ENCODE measurements at places on chromosomes 3 and 15.

DNA sequence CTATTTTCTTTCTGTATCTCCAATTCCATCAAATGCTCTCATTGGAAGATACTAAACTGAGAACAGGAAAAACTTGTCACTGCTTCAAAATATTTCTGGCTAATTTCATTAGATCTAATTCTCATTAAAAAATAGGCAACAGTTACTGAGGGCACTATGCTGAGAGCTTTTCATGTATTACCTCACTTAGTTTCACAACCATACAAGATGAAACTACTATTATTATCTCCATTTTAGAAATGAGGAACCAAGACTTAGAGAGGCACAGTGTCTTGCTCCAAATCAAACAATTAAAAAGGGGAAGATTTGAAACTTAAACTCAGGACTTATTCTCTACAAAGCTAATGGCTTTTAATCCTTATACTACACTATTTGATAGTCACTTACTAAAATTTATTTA lies 7.2 kb upstream of the OTOL1 start:
- no peak for DNase-seq

DNA sequence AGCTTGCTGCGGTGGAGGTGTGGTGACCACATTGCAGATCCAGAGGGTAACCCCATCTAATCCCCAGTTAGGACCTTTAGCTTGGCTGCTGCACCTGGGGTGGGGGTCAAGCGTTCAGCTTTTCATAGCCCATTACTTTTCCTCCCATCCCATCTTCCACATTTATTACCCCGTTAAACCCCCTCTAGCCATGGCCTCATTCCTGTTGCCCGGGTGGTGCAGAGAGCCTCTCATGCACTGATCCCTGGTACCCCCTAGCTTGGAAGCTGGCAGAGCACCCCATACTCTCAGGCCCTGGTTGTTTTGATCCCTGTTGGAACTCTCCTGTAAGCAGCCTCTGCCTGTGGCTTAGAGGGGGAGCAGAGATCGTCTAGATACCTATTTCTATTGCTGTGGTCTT lies 20.8 kb downstream of the CDAN1 start:
- no peak for DNase-seq

GRCh38 chr3:173396191-173397041 lies 1.1 kb upstream of the NLGN1 start:
- DNase-seq = peak; percentile 91

DNA sequence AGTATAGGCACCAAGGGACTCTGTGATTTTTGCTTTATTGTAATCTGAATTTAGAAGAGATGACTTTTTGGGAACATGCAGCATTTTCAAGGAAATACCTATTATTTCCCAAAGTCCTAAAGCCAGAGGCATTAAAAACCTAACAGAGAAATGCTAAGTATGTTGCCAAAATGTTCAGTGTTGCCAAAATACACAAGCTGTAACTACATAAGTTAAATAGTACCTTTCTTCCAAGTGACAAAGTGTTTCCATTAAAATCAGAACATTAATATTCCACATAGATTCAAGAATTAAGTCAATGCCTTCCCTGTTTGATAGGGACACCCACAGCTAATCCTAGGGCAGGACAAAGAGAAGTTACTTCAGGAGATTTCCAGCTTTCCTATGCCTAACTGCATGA lies 42.0 kb downstream of the MKRN2 start:
- no peak for DNase-seq

GRCh38 chr15:29302871-29303270 lies 33.2 kb upstream of the NSMCE3 start:
- no peak for DNase-seq

DNA sequence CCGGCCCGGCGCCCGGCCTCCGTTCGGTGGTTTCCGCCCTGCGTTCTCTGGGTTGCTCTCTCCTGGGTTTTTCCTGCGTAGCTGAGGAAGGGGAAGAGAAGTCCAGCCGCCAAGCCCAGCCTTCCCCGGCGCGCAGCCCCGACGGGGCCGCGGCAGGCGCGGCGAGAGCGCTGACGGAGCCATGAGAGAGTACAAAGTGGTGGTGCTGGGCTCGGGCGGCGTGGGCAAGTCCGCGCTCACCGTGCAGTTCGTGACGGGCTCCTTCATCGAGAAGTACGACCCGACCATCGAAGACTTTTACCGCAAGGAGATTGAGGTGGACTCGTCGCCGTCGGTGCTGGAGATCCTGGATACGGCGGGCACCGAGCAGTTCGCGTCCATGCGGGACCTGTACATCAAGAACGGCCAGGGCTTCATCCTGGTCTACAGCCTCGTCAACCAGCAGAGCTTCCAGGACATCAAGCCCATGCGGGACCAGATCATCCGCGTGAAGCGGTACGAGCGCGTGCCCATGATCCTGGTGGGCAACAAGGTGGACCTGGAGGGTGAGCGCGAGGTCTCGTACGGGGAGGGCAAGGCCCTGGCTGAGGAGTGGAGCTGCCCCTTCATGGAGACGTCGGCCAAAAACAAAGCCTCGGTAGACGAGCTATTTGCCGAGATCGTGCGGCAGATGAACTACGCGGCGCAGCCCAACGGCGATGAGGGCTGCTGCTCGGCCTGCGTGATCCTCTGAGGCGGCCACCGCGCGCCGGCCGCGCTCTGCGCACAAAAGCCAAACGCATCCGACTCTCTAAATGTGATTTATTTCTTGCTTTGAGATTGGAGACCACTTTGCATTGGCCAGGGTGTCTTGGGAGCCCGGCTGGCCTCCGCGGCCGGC lies 727 bp downstream of the RAP2B start:
- peak; percentile 19 for DNase-seq

GRCh38 chr3:193711523-193711963 lies 118.5 kb downstream of the OPA1 start:
- DNase-seq = peak; percentile 34

- DNase-seq = no peak
Observed at GRCh38 chr3:108406661-108407206, 103.7 kb downstream of the MYH15 start.

- DNase-seq = no peak
Observed at GRCh38 chr3:171315101-171315500, 145.1 kb downstream of the TNIK start.

DNA sequence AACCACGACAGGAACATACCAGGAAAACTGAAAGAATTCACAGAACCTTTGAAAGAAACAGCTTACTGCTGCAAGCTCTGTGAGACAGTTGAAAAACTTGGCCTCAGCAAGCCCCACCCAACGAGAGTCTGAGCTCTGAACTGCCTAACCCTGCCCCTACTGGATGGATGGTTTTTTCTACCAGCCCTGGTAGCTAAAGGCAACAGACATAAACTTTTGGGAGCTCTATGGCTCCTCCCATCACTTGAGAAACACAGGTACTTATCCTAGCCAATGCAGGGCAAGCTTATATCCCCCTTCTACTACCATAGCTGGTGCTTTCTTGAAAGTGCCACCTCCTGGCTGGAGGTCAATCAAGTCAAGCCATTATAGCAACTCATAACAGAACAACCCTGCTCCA lies 471.8 kb downstream of the GRM7 start:
- no peak for DNase-seq

DNA sequence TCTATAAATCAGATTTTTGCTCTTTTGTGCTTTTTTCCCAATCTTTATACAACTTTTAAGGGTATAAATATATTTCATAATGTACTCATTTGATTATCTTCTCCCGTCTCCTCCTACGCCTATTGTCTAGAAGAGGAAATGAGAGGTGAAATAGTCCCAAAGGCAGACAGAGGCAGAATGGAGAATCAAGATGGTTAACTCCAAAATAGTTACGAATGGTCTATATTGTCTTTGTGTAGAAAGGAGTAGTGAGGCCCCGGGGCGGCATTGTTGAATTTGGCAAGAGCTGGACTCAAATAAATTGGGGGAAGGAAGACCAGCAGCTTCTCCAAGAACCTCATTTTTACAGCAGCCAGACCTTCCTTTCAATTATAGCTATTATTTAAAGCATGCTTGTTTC lies 23.9 kb downstream of the ITPR1 start:
- DNase-seq = no peak

DNA sequence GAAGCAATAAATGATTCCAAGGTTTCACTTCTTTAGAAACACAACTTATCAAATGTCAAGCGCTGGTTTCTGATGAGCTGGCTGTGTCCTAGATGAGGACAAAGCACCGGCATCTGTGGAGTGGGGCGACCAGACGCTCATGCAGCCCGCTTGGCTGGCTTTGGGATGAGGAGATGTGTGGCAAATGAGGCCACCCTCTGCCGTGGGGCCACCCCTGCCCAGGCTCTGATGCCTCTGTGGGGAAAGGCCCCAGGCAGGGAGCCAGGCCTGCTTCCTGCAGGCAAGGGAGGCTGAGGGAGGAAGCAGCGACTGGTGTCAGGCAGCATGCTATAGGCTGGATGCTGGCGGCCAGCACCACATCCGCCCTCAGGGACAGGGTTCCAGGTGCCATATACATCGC lies 102.9 kb downstream of the HERC2 start:
- no peak for DNase-seq

GRCh38 chr3:111924283-111924682 lies 54.5 kb upstream of the ABHD10 start:
- peak; percentile 25 for DNase-seq

DNA sequence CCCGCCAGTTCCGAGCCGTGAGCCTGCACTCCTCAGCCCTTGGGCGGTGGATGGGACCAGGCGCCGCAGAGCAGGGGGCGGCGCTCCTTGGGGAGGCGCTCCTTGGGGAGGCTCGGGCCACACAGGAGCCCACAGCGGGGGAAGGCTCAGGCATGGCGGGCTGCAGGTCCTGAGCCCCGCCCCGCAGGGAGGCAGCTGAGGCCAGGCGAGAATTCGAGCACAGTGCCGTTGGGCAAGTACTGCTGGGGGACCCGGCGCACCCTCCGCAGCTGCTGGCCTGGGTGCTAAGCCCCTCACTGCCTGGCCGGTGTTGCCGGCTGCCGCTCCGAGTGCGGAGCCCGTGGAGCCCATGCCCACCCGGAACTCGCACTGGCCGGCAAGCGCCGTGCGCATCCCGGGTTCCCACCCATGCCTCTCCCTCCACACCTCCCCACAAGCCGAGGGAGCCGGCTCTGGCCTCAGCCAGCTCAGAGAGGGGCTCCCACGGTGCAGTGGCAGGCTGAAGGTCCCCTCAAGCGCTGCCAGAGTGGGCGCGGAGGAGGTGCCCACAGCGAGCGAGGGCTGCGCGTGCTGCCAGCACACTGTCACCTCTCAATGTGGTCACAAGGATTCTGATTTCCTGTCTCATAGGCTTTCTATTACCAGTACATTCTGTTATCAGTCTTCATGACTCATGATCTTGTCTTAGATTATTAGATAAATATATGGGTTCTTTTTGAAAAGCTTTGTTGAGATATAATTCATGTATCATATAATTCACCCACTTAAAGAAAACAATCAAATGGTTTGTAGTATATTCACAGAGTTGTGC lies 44.0 kb upstream of the LRIG1 start:
- no peak for DNase-seq

DNA sequence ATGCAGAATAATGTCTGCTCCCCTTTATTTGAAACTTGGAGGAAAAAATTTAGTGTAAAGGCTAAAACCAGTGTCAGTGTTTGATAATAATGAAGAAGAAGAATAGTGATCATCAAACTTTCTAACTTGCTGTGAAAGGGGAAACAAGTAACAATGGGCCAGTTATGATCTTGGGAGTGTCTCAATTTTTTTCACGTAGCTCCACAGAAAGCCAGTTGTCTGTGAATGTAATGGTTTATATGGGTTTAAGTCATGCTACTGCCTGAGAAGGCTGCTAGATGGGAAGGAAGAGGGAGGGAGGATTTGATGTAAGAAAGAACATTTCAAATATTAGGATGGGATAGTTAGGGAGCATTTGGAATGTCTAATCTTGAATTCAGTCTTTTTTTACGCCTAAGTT lies 21.1 kb upstream of the SSR3 start:
- DNase-seq = no peak

- no peak for DNase-seq
Observed at GRCh38 chr3:172283841-172284357, 164.4 kb downstream of the GHSR start.

- peak; percentile 67 for DNase-seq
Observed at GRCh38 chr3:48222616-48223513, at the start of gene CAMP. Gene CAMP (plus strand): TSS chr3:48223495. CDS start chr3:48223512, 17 bp downstream.

GRCh38 chr3:16178628-16178988 lies 4.1 kb downstream of the GALNT15 start:
- DNase-seq = no peak

DNA sequence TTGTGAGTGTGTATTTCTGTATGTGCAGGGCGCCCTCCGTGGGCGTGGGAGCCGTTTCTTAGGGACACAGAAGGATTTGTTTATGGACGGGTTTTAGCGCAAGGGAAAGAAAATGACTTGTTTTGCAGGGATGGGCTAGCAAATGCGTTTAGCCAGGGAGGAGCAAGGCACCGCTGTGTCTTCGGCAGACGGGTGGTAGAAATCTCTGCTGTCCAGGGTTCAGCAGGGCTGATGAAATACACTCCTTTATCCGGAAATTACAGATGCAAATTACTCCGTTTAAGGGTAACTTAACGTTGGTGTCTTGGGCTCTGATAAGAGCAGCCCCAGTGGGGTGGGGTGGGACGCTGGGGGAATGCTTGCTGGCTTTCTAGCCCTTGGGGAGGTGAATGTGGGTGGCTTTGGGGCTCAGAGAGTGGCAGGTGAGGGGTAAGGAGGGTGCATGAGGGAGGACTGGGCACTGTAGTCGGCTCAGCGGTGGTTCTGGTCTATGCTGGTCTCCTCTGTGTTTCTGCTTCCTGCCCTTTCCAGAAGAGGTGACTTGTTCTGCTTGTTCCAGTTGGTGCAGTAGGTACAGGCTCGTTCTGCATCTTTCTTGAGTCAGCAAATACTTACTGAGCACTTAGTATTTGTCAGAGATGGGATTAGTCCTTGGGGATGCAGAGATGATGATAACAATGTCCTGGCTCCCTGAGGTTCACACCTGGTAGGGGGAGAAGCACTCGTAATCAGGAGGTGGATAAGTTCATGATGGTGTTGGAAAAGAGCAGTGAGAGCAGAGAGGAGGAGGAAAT lies 954 bp downstream of the SV2B start:
- peak; percentile 57 for DNase-seq

GRCh38 chr15:76321171-76321570 lies 9.9 kb upstream of the ETFA start:
- no peak for DNase-seq

- no peak for DNase-seq
Observed at GRCh38 chr3:14398797-14399106, 3.7 kb upstream of the SLC6A6 start.

- no peak for DNase-seq
Observed at GRCh38 chr3:36714343-36715086, 49.8 kb downstream of the DCLK3 start.

- no peak for DNase-seq
Observed at GRCh38 chr3:154614601-154615000, 184.6 kb upstream of the GPR149 start.

DNA sequence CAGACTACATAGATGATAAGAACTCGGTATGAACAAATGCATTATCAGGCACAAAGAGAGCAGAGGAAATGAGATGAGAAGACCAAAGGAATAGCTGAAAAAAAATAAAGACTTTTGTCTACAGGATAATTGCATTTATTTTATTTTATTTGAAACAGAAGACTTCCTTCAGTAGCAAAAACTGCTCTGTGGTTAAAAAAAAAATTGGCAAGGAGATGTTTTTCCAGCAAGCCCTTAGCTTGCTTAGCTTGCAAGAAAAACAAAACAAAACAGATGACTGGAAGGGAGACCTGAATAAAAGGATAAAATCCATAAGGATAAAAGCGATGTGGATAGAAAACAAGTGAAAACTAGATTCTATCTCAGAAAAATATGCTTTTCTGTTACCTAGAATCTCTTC lies 9.1 kb upstream of the PPM1L start:
- DNase-seq = no peak

GRCh38 chr15:61668444-61668843 lies 391.8 kb downstream of the VPS13C start:
- no peak for DNase-seq

GRCh38 chr3:14183015-14183577 lies 4.5 kb downstream of the LSM3 start:
- no peak for DNase-seq

All from NCI-H146 (cell line).